SK-MEL-5 (cell line): ENCODE measurements at places on chromosomes 7 and 10. TPM values are rescaled to one million over a fixed set of nuclear protein-coding genes. Genes with fewer than 3 reads are reported as not detected.
A peak's percentile ranks its signal among the peaks of the same experiment; 100 is the strongest.

GRCh38 chr7:106792233-106792926, 72.7 kb upstream of the PIK3CG start:
- no peak for DNase-seq

IQCE gene
- 22.3 and 26.2 TPM in 2 replicates for total RNA-seq

DNA sequence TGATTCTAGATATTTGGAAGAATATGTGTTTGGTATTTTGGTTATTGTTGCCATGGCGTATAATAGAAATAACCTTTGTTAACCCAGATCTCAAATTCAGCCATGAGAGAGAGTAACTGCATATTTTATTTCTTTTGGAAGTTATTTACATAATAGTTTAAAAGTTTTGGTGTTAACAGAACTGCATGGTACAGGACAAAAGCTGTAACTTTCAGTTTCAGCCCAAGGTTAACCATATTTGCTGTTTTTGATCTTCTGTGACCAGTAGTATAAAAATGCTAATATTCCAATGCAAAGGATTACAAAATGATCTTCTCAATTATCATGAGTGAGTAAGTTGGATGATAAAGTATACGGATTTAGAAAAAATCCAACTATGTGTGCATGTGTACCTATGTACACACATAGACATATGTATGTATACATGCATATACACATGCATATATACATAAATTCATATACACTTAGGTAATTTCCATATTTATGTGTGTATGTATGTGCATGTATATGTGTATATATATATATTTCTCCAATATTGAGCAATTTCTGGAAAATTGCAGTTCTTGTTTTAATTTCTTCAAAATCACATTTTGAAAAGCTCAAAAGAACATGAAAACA, 38.0 kb upstream of the PIP4K2A start:
- DNase-seq: no peak

- DNase-seq: no peak
Observed at GRCh38 chr10:131561897-131562296, 250.4 kb upstream of the TCERG1L start.

DNA sequence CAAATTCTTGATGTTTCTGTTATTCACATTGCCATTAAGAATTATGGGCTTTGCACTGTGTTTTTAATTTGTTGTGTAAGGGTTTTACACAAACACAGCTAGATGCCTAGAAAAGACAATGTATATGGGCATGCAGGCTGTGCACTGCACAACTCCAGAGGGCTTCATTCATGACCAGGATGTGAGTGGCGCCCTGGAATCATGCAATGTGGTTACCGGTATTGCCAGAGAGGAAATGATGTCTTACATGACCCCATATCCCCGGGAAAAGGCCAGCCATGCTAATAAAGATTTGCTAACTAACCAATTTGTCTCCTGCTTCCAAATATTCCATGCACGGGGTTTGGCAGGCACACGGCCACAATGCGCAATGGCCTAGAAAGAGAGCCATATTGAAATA, 16.9 kb downstream of the KCNMA1 start:
- DNase-seq: no peak

AZGP1 gene
- 1.1 and 1.8 TPM in 2 replicates for total RNA-seq

- DNase-seq: no peak
Observed at GRCh38 chr10:66102756-66103155, 823.1 kb upstream of the LRRTM3 start.

DNA sequence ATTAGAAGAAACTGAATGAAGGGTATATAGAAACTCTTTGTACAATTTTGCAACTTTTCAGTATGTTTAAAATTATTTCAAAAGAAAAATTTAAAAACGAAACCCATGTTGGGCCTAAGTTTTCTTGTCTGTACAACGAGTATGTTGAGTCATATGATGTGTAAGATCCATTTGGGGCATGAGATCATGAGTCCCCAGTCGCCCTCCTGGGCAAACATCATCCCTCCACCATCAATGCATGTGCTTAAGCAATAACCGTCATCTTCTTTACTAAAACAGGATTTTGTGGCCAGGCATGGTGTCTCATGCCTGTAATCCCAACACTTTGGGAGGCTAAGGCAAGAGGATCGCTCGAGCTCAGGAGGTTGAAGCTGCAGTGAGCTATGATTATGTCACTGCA, 54.2 kb upstream of the CDCA7L start:
- no peak for DNase-seq

DNA sequence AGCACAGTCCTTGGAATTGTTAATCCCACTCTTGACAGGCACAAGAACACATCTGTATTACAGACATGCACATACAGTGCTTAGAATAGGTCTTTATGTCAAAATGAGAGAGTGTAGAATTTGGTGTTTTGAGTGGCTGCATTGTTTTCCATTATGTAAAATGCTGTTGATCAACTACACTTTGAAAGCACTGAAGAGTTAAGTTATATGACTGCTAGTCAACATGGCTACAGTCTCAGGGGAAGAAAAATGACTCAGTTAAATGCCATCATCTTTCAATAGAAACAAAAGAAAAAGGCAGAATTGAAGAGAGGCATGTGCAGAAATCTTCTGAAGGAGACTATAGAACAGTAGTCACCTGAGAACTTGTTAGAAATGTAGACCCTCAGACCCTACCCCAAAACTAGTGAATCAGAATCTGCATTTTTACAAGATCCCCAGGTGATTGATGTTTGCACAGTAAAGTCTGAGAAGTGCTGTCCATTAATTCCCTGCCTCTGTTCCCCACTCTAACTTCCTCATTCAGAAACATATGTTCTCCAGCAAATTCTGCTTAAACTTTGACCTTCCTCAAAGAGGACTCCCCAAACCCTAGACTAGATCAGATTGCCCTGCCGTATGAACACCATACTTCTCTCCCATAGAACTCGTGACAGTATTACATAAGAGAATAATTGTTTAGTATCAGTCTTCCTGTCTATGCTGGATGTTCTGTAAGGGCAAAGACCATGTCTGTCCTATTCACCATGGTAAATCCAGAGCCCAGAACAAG, 16.0 kb downstream of the SND1 start:
- peak; percentile 57 for DNase-seq

DNA sequence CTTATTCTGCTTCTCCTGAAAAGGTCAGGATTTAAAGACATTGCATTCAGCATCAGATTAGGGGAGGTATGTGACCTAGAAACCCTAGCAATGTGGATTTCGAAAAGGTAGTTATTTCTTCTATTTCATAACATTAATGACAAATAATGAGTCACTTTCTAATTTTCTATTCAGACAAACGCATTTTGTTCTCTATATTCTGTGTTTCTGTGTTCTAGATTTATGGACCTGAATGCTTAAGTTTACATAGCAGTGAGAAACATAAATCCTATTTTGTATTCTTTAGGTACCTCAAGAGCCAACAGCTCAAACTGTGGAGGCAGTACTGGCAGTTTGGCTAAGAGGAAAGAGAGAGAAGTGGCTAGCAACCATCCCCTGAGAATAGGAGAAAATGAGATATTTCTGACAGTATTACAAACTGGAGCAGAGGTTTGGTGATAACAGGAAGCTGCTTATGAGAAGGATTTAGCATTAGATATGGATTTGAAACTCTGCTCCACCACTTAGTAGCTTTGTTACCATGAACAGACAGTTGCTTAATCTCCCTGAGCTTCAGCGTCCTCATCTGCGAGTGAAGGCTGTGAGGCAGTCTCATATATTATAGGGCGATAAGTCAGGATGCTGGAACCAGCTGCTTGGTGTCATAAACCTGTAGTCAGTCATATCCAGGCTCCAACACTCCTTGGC, 28.2 kb downstream of the CDK14 start:
- DNase-seq: no peak

DNA sequence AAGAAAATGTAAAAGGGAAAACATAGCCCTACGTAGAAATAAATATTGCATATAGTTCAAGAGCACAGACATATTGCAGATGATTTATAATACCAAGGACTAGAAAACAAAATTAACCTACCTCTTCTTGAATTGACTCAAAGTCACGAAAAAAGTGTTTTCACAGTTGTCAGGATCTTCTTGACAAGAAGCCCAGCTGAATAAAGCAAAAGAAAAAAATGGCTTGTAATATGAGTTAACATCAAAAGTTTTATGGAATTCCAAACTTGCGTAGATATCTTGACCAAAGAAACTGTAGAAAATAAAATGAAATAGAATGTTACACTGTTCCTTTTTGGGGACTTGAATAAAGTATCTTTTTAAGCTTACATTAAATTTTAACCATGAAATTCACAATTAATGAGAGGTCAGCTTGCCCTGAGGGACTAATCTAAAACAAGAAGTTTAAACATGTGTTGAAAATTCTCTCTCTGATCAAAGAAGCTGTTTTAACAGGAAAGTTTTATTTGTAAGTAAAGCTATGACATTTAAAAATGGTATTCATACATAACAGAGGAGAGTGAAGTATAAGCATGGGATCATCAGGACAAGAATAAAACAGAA, 133.1 kb upstream of the SEMA3C start:
- DNase-seq: no peak

DNA sequence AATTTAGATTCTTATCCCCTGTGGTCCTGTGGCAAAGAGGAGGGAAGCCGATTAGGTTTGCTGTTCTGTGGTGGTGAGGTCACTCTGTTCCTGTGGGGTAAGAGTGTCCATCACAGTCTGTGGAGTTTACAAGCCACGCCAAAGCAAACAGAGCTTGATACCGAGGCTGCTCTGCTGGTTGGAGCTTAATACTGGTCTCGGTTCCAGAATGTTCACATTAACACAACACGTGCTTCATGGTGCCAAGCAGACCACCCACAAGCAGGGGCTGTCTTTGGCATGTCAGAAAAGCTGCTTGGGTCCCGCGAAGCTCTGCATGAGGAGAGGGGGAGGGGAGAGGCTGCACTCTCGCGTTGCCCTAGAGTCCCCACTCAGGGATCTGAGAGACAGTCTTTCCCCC, 47.5 kb downstream of the DNAJB6 start:
- no peak for DNase-seq

OR13A1 gene
- total RNA-seq: not detected in 2 replicates

DNA sequence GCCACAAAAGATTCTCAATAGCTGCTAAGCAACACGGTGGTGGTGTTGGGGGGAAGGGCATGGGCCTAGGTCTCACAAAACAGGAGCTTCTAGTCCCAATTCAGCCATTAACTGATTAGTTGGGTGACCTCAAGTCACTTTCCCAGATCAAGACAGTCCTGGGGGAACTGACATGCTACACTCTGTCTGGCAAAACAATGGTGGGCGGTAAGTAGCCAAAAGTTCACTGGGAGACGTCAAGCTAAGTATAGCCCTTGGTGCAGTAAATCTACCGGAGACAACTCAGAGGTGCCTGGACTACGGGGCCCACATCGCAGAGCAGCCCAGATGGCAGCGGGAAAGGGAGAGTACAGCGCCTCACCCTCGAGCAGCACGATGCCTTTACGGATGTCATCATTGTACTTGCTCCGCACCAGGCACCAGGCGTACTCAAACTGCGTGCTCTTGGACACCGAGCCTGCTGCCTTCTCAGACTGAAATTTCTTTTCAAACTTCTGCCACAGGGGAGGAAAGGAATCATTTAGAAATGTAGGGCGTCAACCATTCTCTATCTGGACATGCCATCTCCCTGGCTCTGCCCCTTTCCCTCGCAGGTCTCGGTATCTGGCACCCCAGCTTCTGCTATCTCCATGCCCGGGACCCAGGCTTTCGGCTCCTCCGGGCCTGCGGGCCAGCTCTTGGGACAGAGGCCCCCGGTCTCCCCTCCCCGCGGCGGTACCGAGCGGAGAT, 1.1 kb downstream of the FIS1 start:
- no peak for DNase-seq

NYAP1 gene
- total RNA-seq: 0.53 and 0.61 TPM in 2 replicates

C10orf67 gene
- total RNA-seq: not detected in 2 replicates

DNA sequence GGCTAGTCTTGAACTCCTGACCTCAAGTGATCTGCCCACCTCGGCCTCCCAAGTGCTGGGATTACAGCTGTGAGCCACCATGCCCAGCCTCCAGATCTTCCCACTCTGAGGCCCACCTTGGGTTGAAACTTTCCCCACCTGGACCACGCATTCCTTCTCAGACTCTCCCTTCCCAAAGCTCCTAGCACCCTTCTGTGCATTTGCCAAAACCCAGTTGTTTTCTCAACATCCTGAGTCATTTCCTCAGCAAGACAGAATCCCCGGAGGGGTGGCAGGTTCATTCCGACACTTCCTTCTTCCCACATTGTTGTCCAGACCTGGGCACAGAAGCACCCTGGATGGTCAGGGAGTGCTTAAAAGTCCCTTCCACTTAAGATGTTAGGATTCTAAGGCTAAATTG, 28.9 kb downstream of the BAG3 start:
- no peak for DNase-seq
